RWPE2 (cell line): ENCODE measurements at places on chromosomes 16 and 17.

- no peaks in the 10 kb centered on the region for H3K36me3 ChIP-seq
- no peak overlapping the region for H3K27ac ChIP-seq
- no peak overlapping the region for H3K4me3 ChIP-seq
- peaks cover 3% of the 10 kb centered on the region for H3K27me3 ChIP-seq
- H3K4me1 ChIP-seq, result no peaks in the 10 kb centered on the region
Observed at GRCh38 chr16:49491771-49492761, 118.5 kb downstream of the C16orf78 start.

DNA sequence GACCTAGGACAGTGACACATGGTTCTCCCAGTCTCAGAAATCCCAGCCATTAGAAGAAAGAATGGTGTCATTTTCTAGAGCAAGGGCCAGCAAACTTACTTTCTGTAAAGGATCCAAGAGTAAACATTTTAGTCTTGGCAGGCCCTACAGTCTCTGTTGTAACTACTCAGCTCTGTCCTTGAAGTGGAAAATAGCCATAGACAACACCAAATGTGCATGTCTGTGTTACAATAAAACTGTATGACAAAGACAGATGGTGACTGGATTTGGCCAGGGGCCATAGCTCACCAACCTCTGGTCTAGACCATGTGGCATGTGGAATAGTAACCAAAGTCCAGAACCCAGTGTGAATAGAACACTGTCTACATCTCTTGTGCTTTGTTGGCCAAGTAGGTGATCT is 286.5 kb downstream of the HS3ST4 start:
- no peaks in the 10 kb centered on the region for H3K27me3 ChIP-seq
- DNase-seq, result no peak
- no peaks in the 10 kb centered on the region for H3K4me1 ChIP-seq
- H3K27ac ChIP-seq, result no peak overlapping the region
- H3K36me3 ChIP-seq, result no peaks in the 10 kb centered on the region

DNA sequence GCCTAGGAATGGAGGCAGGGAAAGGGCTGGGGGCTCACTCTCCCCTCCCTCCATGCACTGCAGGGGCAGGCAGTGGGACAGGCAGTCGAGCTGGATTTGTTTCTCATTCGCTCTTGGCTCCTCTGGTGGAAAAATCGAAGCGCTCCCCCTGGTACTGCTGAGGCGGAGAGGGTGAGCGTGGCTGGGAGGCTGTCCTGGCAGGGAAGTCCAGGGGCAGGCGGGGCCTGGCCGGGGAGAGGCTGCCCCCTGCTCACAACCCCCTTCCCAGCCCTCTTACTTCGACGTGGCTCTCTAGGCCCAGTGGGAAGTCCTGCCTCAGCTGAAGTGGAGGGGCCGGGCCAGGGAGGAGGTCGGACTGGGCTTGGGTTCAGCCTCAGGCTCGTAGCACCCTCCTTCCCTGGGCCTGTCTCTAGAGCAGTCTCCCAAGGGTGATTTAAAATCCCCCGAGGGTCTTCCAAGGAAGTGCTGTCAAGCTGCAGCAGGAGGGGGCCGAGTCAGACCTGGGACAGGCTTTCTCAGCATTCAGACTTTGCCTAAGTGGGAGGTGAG is 16.5 kb upstream of the TMEM92 start:
- H3K4me1 ChIP-seq, result no peaks in the 10 kb centered on the region
- H3K27me3 ChIP-seq, result no peaks in the 10 kb centered on the region
- no peak for DNase-seq
- H3K4me3 ChIP-seq, result no peak overlapping the region
- H3K27ac ChIP-seq, result no peak overlapping the region

- H3K4me1 ChIP-seq, result no peaks in the 10 kb centered on the region
- no peak overlapping the region for H3K27ac ChIP-seq
- H3K27me3 ChIP-seq, result no peaks in the 10 kb centered on the region
- no peak overlapping the region for H3K4me3 ChIP-seq
Observed at GRCh38 chr17:57133486-57133885, 48.4 kb downstream of the AKAP1 start.

DNA sequence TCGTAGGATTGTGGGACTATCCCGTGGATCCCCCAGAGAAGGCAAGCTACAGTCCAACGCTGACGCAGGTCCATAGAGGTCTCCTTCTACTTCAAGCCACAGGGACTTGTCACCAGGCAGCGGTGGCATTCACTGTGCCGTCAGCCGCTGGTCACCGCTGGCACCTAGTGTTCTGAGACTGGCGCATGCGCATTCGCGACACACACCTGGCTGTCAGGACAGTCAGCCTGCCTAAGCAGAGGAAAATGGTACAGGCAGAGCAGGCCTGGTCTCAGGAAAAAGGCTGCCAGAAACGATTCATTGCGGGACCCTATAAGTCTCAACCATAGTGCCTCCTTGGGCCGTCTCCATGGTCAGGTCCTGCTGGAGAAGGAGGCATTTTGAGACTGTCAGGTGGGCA is 138.0 kb upstream of the WSB1 start:
- H3K36me3 ChIP-seq, result no peaks in the 10 kb centered on the region
- no peaks in the 10 kb centered on the region for H3K4me1 ChIP-seq
- no peak overlapping the region for H3K27ac ChIP-seq
- H3K4me3 ChIP-seq, result no peak overlapping the region
- no peaks in the 10 kb centered on the region for H3K27me3 ChIP-seq

DNA sequence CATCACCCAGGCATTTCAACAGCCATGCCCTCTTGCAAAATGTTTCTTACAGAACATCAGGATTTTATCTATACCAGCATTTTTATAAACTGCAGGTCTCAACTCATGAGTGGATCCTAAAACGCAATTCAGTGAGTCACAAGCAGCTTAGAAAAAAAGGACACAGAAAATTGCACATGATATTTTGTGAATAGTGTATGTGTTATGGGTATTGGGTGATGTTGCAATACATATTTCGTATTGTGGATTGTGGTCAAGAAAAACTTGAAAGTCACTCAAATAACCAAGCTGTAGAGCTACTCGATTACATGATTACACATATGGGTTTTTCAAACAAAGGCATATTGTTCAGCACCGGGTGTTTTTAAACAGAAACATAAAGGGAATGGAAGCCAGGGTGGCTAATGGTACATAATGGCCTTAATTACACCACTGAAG is 1.4 kb downstream of the WIPI1 start:
- peaks cover 17% of the 10 kb centered on the region for H3K4me1 ChIP-seq
- no peak for DNase-seq
- H3K36me3 ChIP-seq, result peaks cover 12% of the 10 kb centered on the region
- H3K4me3 ChIP-seq, result peak overlapping the region; percentile 65

- DNase-seq, result no peak
- no peak overlapping the region for H3K4me3 ChIP-seq
- H3K27me3 ChIP-seq, result no peaks in the 10 kb centered on the region
- no peaks in the 10 kb centered on the region for H3K4me1 ChIP-seq
- no peak overlapping the region for H3K27ac ChIP-seq
Observed at GRCh38 chr17:279331-279730, 73.3 kb downstream of the RPH3AL start.

DNA sequence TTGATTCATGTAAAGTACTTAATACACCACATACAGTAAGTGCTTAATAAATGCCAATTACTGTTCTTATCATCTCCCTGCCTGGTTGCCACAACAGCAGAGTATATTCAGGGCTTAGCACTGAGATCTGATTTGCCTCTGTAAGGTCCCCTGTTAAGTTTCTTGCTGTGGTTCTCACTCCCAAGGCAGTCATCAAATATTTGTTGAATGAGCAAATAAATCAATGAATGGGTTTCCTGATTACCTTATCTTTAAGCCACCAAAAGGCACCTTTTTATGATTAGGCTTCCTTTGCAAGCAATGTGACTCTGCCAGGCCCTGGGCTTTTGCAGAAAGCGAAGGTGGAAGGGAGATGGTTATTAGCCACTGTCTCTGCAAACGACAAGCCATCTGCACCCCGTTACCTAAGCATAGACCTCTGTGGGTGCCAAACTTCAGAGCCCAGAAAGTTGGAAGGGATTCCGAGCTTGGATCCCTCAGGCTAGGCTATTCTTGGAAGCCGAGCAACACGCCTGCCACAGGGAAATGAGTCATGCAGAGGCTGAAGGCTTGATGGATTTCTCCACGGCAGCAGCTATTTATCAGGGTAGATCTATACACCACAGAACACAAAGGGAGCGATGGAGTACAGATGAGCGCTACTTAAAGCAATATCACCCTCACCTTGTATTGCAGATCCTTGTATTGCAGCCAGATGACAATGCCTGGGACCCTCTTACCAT is 102.0 kb downstream of the GRIN2A start:
- H3K27ac ChIP-seq, result peak overlapping the region; percentile 14
- no peaks in the 10 kb centered on the region for H3K27me3 ChIP-seq
- H3K36me3 ChIP-seq, result no peaks in the 10 kb centered on the region

DNA sequence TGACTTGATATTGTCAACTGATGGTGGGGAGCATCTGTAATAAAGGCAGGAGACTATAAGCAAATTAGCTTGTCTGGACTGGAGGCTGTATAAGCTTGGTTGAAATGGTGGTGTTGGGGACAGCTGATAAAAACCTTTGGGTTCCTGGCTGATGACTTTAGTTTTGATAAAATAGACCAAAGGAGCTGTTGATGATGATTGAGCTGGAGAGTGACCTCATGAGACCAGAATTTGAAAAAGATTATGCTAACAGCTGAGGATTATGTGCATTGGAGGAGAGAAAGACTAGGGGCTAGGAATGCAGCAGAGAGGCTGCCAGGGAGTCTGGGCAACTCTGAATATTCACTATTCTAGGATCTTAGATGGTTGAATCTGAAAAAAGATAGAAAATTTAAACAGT is 8.7 kb upstream of the CDC27 start:
- H3K27me3 ChIP-seq, result no peaks in the 10 kb centered on the region
- no peaks in the 10 kb centered on the region for H3K4me1 ChIP-seq
- H3K27ac ChIP-seq, result no peak overlapping the region
- DNase-seq, result no peak
- H3K4me3 ChIP-seq, result no peak overlapping the region

DNA sequence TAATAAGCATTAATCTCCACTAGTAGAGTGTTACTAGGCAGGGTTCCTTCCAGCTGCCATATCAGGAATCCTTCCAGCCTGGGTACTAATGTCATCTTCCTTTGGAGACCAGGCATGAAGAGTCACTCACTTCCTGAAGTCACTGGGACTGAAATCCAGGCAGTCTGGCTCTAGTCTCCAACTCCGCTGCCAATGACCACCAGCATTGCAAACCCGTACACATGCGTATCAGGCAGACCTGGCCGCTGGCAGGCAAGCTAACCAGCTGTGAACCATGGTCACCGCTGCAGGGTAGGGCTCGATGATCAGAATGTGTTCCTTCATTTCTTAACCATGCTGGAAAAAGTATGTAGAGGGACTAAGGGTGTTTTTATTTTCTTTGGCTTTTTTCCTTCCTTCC is 255.5 kb downstream of the CDH13 start:
- H3K27me3 ChIP-seq, result no peaks in the 10 kb centered on the region
- H3K4me3 ChIP-seq, result no peak overlapping the region
- no peaks in the 10 kb centered on the region for H3K4me1 ChIP-seq
- DNase-seq, result no peak

DNA sequence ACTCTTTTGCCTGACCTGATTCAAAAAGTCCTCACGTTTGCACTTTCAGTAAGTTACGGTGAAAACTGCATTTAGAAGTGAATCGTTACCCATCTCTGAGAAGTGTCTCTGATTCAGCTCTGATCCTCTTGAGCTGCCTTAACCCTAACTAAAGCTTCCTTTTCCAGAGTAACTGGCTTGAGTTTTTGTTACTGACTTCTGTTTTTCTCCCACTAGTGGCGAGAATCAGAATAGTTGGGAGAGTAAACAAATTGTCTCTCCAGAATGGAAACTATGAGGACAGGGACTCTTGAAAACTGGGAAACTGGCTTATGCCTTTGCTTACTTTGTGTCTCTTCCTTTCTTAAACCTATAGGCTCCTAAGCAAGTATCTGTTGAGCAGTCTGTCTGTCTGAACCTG is 31.3 kb upstream of the KPNB1 start:
- peaks cover 26% of the 10 kb centered on the region for H3K4me1 ChIP-seq
- peaks cover 90% of the 10 kb centered on the region for H3K36me3 ChIP-seq
- H3K27me3 ChIP-seq, result no peaks in the 10 kb centered on the region
- DNase-seq, result no peak
- H3K4me3 ChIP-seq, result no peak overlapping the region

GRCh38 chr17:62024866-62025265 is 40.2 kb downstream of the MED13 start:
- DNase-seq, result no peak
- no peak overlapping the region for H3K27ac ChIP-seq
- H3K27me3 ChIP-seq, result no peaks in the 10 kb centered on the region
- no peaks in the 10 kb centered on the region for H3K4me1 ChIP-seq

GRCh38 chr17:75601057-75601987 is 13.7 kb downstream of the MYO15B start:
- H3K4me3 ChIP-seq, result no peak overlapping the region
- no peaks in the 10 kb centered on the region for H3K4me1 ChIP-seq
- H3K27ac ChIP-seq, result no peak overlapping the region
- H3K36me3 ChIP-seq, result no peaks in the 10 kb centered on the region

DNA sequence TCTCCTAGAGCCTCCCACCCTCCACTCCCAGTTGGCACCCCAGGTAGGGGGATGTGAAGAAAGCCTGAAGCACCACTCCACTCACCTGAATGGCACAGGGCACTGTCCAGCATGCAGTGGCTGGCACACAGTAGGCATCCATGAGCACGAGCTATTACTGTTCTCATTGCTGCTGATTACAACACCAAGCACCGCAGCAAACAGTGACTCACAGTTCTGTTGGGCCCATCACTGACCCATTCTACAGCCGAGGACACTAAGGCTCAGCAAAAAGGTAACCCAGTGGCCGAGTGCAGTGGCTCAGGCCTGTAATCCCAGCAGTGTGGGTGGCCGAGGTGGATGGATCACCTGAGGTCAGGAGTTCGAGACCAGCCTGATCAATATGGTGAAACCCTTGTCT is 2.7 kb downstream of the ZSCAN10 start:
- no peak for DNase-seq
- no peaks in the 10 kb centered on the region for H3K36me3 ChIP-seq
- no peak overlapping the region for H3K27ac ChIP-seq

DNA sequence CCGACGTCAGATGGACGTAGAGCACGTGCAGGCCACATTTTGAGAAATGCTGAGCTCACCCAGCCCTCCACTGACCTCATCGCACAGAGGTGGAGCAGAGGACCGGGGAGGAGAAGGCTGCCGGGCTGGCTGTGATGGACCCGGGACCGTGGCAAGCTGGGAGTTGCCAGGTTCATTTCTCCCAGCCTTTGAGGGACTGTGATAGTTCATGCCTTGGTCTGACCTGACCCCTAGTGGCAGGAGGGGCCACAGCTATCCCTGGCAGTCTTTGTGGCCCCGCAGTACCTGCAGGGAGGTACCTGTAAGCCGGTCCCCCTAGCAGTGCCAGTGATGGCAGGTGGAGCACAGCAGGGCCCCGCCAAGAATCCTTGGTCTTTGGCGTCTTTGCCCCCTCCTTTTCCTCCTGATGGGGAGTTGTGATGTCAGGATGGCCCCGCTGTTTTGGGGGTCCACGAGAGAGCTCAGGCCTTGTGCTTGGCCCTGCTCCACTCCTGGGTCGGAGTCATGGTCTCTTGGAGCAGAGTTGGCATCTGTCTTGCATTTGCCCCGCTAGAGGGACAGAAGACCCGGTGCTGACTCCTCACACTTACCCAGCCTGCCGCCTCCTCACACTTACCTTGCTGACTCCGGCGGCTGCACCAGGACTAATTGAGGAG is 50.4 kb downstream of the OR1D5 start:
- peaks cover 62% of the 10 kb centered on the region for H3K36me3 ChIP-seq
- H3K27ac ChIP-seq, result no peak overlapping the region
- no peak overlapping the region for H3K4me3 ChIP-seq
